ENCODE measurements at places on chromosomes 1 and 21.

DNA sequence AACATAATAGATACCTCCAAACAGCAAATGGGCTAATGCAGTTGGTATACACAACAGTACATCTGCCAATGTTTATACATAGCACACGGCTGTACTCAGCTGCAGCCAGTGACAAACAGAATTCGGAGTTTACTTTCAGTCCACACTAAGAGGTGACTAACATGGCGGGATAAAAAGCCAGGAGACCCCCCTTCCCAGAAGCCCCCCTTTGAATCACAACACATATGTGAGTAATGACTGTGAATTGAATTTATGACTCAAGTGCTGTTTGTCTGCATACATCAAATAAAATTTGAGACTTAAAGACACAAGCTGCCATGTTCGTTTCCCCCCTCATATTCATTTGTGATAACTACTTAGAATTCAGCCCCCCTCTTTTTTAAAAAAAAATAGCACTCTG lies 113.2 kb downstream of the RUNX1 start:
- no peak for DNase-seq

DNA sequence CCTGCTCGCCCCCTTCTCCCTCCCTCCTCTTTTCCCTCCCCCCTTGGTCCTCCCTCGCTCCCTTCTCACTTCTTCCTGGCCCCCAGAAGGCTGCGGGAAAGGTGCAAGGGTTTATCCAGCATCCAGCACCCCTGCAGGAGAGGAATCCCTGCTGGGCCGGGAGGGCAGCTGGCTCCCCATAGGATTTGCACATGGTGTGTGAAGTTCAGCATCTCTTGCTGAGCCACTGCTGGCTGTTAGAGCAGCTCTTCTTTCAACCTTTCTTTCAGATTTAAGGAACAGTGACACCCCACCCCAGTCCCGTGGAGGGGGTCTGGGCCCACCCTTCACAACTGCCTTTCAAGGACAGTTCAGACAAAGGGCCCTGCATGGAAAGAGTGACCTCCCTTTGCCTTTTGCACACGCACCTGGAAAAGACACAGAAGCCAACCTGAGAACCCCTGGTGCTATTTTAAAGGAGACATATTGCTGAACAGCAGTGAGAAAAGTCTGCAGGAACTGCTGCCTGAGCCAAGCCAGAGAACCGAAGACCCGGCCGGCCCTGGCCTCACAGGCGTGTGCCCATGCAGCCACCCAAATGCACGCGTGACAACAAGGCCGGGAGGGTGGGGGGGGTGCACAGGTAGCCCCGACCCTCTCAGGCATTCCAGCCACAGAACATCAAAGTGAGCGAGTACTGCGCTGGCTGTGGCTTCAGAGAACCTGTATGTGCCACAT lies 66.6 kb downstream of the SLC37A1 start:
- DNase-seq = no peak

- no peak for DNase-seq
These were observed 341.8 kb downstream of the RYR2 start for GRCh38 chr1:237383791-237384190.

- DNase-seq = peak; percentile 21
These were observed 4.1 kb downstream of the AXDND1 start for GRCh38 chr1:179369751-179370341.

Data from BE2C (cell line).